ENCODE measurements at places on chromosomes 7 and 10. TPM values are rescaled to one million over a fixed set of nuclear protein-coding genes. Genes with fewer than 3 reads are reported as not detected.

The GIMAP7 gene
- 16.0 TPM for total RNA-seq

The ECHDC3 gene
- 44.2 TPM for total RNA-seq

GRCh38 chr10:87635498-87636312 lies 24.0 kb upstream of the PAPSS2 start:
- no peaks in the 10 kb centered on the region for H3K4me1 ChIP-seq
- no peak overlapping the region for H3K4me3 ChIP-seq
- H3K27ac ChIP-seq = no peak overlapping the region
- H3K27me3 ChIP-seq = no peaks in the 10 kb centered on the region
- H3K36me3 ChIP-seq = no peaks in the 10 kb centered on the region
- no peak for DNase-seq

DNA sequence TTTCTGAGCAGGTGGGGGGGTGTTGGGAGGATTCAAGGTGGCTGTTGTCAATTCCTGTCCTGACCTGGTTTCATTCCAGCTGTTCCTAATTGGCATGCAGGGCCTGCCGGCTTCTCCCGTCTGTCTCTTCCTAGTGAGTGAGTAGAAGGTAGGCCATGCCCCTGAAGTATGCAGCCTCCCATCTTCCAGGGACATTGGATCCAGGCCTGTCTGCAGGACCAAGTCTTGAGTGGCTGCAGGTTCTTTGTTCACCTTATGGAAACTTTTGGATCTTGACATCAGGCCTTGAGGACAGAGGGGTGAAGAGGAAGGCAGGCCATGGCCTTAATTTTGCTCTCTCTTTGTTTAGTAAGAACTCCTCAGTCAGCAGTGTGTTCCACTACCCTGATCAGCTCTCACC lies 131.8 kb downstream of the SH2D4B start:
- no peaks in the 10 kb centered on the region for H3K27me3 ChIP-seq
- peak; percentile 67 for DNase-seq
- H3K4me1 ChIP-seq = peaks cover 4% of the 10 kb centered on the region
- H3K27ac ChIP-seq = no peak overlapping the region

The PODXL gene
- total RNA-seq = 26.0 TPM

The KIAA1549 gene
- 2.9 TPM for total RNA-seq

The FAM25A gene
- total RNA-seq = 40.0 TPM

DNA sequence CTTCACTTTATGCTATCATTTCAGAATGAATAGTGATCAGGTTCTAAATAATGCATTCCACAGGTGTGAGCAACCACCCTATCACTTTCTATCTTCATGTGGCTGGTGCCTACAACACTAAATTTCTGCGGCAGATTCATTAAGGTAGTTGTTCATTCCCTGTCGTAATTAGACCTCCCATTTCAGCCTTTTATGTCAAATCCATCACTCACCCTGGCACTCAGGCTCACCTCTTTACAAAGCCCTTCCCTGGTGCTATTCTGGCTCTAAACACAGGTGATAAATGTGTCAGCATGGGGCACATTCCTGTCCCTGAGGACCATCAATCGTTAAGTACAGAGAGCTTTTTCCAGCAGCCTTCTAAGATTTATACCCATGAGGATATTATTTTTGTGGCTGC lies 300.0 kb upstream of the C7orf33 start:
- H3K4me1 ChIP-seq = no peaks in the 10 kb centered on the region
- no peak overlapping the region for H3K4me3 ChIP-seq
- H3K27me3 ChIP-seq = no peaks in the 10 kb centered on the region
- H3K27ac ChIP-seq = no peak overlapping the region
- H3K36me3 ChIP-seq = no peaks in the 10 kb centered on the region

The ZNF727 gene
- 5.4 TPM for total RNA-seq

- H3K27me3 ChIP-seq = no peaks in the 10 kb centered on the region
- H3K27ac ChIP-seq = no peak overlapping the region
- no peak for DNase-seq
- no peak overlapping the region for H3K4me3 ChIP-seq
- no peaks in the 10 kb centered on the region for H3K36me3 ChIP-seq
These were observed 8.1 kb upstream of the TMEM72 start for GRCh38 chr10:44902941-44903545.

The BEND7 gene
- 16.2 TPM for total RNA-seq

- no peaks in the 10 kb centered on the region for H3K27me3 ChIP-seq
- no peak overlapping the region for H3K4me3 ChIP-seq
- no peaks in the 10 kb centered on the region for H3K4me1 ChIP-seq
- DNase-seq = no peak
These were observed 369.4 kb downstream of the INHBA start for GRCh38 chr7:41333511-41333910.

DNA sequence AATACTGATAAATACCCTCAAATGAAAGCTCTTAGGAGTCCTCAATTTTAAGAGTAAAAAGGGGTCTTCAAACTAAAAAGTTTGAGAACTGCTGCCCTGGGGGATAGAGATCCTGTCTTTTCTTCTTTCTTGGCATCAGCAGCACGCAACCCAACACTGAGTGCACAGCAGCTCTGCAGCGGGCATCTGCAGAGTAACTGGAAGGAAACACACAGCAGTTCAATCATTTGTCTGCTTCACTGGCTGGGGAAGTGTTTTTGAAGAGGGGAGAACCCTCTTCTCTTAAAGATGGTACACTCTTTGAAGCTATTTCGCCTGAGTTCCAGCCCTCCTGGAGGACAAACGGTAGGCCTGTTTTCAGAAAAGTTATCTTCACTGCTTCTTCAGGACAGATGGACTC lies 193.6 kb downstream of the FGFR2 start:
- no peak overlapping the region for H3K27ac ChIP-seq
- H3K27me3 ChIP-seq = no peaks in the 10 kb centered on the region
- no peak overlapping the region for H3K4me3 ChIP-seq
- no peaks in the 10 kb centered on the region for H3K4me1 ChIP-seq
- no peaks in the 10 kb centered on the region for H3K36me3 ChIP-seq

- no peak overlapping the region for H3K4me3 ChIP-seq
- no peak for DNase-seq
- H3K36me3 ChIP-seq = no peaks in the 10 kb centered on the region
- no peaks in the 10 kb centered on the region for H3K27me3 ChIP-seq
- no peak overlapping the region for H3K27ac ChIP-seq
These were observed 35.0 kb downstream of the ENTPD1 start for GRCh38 chr10:95790982-95791381.
